Cortex of kidney (tissue), 1 donor: ENCODE measurements at places on chromosomes 16 and 17.

GRCh38 chr17:78717431-78717980, 64.6 kb downstream of the CYTH1 start:
- DNase-seq: no peak

DNA sequence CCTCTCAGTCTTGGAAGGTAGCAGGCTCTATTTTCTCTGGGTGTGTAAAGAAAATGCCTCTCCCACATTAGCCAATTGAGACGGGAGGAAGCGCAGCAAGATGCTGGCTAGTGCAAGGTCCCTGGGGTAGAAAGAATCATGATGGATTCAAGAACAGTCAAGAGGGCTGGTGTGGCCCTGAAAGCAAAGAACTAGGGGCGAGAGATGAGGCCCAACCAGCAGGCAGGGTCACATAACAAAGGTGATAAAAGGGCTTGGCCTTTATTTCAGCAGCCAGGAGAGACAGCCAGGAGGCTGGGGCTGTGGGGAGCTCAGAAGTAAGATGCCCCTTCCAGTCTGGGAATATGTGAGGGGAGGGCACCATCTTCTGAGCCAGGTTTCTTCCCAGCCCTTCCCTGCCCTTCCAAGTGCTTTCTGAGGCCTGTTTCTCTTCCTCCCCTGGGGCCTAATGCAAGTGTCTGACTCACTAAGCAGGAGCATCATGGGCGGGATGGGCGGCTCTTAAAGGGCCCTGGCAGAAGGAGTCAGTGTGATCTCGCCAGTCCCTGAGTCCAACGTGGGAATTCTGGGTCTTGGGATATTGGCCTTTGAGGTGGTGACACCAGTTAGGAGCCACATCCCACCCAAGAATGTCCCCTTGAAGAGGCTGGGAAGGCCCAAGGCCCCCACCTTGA, 3.9 kb upstream of the NLRC5 start:
- DNase-seq: no peak

DNA sequence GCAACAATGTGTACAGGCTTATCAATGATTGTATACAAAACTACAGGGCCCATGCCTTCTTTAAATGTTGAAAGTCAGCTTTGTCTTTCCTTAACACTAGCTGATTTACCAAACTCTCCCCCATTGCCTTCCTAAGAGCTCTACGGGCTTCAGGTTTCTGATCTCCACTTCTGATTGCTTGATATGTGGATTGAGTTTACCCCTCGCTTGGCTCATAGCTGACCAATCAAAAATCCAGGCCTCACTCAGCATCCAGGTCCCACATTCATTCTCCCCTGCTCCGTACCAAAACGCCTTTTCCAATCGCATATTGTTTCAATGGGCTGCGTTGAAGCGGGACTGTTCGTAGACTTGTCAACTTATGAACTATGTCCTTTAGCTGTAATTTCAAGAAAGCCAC, 195.1 kb upstream of the TOX3 start:
- DNase-seq: no peak

- DNase-seq: no peak
These were observed 38.6 kb downstream of the ARHGAP27 start for GRCh38 chr17:45394091-45394490.

GRCh38 chr16:56841233-56841632, 23.8 kb upstream of the SLC12A3 start:
- DNase-seq: no peak

DNA sequence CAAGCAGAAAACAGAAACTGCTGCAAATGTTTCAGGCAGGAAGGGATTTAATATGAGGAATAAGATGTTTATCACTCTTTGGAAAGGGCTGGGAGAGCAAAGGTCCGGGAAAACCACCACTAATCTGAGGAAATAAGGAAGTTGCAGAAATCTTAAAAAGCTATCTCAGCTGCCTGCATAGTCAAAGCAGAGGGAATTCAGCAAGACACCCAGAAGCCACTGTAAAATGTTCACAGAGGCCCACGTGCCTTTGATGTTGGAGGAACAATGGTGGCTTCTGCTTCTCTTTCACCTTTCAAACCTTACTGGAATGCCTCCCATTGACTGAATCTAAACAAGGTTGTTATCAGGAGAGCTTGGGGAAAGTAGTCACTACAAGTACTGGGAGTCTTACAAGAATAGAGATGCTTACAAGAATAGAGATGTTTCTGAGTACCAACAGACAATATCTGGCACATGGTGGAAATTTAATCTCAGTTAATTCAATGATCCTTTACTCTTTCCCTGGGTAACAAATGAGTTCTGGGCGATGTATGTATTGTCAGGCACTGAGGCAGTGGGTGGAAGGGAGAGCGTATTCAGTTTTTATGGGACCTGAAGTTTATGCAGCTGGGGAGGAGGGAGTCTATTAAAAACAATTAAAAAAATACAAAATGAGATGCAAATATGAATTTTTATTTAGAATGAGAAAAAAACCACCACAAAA, 56.1 kb upstream of the MED13 start:
- no peak for DNase-seq

DNA sequence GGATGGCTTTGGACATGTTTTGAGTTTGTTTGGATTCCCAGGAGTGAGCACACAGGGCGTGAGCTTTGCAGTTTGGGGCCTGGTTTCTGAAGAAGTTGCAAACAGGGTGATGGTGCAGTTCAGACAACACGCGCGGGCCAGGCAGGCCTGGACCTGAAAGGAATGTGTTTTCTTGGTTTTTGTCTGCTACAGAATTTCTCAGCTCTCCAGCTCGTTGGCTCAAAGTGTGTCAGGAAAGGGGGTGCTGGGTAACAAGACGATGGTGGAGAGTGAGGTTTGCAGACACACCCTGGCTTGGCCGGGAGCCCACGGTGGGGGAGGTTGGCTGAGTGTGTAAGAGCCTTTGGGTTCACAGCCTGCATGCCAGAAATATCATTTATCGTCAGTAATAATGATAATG, 82.3 kb downstream of the CMIP start:
- DNase-seq: no peak

GRCh38 chr17:56141046-56141839, 12.0 kb upstream of the ANKFN1 start:
- no peak for DNase-seq

GRCh38 chr16:6665126-6665525, 667.5 kb upstream of the RBFOX1 start:
- DNase-seq: no peak

GRCh38 chr17:7393613-7394451, 493 bp downstream of the PLSCR3 start:
- DNase-seq: no peak

- DNase-seq: no peak
These were observed 1.3 kb downstream of the ZNF750 start for GRCh38 chr17:82838386-82839063.

DNA sequence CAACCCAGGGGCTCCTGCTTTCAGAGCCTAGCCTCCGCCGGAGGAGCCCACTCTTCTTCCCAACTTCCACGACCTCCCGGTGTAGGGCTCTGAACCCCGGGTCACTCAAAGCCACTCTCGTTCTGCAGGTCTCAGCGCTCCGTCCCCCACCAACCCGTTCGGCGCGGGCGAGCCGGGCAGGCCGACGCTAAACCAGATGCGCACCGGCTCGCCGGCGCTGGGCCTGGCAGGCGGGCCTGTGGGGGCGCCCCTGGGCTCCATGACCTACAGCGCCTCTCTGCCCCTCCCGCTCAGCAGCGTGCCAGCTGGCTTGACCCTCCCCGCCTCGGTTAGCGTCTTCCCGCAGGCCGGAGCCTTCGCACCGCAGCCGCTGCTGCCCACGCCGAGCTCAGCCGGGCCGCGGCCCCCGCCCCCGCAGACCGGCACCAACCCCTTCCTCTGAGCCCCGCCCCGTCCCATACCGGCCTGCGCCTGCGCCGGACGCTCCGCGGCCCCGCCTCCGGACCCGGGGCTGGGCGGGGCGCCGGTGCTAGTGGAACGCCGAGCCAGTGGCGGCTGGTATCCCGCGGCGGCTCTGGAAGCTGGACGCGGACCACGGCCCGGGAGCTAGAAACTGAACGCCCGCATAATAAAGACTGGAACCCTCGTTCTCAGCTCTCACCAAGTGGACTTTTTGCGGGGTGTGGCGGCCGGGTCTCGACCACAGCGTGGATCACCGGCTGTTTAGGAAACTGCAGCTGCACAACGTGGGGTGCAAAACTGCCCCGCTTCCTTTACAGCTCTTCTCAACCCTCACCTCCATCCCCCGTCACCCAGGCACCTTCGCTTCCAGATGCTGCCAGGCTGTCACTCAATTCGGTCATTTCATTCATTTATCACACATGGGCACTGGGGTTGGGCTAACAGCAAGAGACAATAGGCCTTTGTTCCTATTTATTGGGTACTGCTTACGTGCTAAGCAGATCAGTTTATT, 5.0 kb upstream of the SPATA20 start:
- peak; percentile 37 for DNase-seq

DNA sequence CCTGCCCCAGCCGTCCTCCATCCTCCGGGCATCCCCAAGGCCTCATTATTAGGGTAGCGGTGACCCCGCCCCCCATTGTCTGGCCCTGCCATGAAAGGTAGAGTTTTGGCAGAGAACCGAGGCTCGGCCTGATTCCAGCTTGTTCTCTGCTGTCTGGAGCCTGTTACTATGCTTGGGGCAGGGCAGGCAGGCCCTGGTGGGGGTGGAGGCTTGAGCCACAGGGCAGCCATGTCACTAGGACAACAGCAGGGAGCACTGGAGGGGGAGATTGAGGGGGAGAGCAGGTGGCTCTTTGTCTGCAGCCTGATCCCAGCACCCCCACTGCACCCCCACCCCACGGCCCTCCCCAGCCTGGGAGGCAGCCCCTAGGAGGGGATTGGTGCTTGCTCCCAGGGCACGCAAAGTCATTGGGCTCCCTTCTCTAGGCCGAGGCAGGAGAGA, 15.4 kb downstream of the RHBDL3 start:
- DNase-seq: no peak

DNA sequence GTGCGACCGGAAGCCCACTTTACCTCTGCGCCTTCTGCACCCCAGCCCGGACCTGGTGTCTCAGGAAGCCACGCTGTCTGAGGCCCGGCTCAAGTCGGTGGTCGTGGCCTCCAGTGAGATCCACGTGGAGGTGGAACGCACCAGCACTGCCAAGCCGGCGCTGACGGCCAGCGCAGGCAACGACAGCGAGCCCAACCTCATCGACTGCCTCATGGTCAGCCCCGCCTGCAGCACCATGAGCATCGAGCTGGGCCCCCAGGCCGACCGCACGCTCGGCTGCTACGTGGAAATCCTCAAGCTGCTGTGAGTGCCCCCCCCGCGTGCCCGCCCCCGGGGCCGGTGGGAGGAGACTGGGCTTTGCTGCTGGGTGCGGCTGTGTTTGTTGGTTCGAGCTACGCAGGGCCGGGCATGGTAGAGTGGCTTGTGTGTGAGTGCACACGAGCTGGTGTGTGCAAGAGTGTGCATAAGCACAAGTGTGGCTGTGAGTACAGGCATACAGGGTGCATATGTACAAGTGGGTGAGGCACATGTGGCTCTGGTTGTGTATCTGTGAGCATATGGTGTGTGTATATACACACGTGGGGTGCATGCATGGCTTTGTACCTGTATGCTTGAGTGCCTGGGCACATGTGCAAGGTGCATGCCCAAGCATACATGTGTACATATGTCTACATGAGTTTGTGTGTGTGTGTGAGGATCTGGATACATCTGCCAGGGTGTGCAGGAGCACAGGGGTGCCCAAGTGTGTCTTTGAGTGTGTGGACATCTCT, 100.6 kb upstream of the PLCG2 start:
- DNase-seq: no peak

DNA sequence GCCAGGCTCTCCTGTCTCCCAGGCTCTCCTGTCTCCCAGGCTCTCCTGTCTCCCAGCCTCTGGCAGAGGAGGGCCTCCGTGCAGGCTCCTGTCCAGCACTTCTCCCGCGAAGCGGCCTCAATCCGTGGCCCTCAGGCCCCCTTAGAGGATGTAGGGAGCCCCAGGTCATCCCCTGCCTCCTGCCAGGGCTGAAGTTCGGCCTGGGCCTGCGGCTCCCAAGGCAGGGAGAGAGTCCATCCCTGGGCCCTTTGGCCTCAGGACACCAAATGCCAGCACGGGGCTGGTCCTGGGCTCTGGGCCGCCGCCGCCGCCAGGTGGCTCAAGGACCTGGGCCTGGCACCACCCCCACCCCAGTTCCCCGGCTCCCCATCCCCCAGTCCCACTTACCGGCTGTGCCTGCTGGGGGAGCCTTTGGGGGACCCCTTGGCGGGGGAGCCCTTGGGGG, 370 bp downstream of the EVPL start:
- no peak for DNase-seq

DNA sequence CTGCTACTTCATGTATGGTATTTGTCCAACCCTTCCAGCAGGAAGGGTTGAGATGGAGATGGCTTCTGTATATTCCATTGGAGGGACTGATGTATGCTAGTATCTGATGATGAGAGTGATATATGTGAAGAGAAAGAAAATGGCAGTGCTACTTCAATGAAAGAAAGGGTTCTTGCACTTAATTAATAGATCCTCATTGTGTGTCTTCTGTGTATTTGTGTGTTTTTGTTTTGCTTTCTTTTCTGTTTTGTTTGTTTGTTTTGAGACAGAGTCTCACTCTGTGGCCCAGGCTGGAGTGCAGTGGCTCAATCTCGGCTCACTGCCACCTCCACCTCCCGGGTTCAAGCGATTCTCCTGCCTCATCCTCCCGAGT, 61.2 kb upstream of the CRYM start:
- DNase-seq: no peak

GRCh38 chr17:10251212-10251948, 53.0 kb upstream of the GAS7 start:
- no peak for DNase-seq

DNA sequence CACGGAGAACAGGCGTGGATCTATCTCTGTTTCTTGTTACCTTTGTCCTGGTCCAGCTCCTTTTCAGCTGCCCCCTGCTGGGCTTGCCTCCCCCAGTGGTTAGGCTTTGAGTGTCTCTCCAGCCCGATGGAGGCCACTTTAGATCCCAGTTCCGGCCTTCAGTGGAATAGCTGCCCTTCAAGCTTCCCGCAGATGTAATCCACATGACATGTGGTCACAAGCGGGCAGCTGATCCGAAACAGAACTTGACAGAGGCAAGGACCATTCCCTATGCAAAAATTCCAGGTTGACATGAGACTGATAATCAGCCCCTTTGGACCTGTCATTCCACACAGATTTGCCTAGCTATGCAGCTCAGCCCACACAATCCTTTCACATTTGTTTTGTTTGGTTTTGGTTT, 40.6 kb upstream of the AQP8 start:
- DNase-seq: no peak

- no peak for DNase-seq
These were observed 8.0 kb downstream of the BRD7 start for GRCh38 chr16:50360779-50361178.

- no peak for DNase-seq
These were observed 100.7 kb downstream of the CYLD start for GRCh38 chr16:50842589-50842988.
